Activated T-helper 1 cell treated with anti-CD3 and anti-CD28 coated beads, Interleukin-2, amount 50 U/mL, for 16 hours (primary cell): ENCODE measurements at places on chromosomes 2 and 18.

- DNase-seq, result no peak
These were observed 51.7 kb downstream of the MYO5B start for GRCh38 chr18:50143294-50143693.

- DNase-seq, result no peak
These were observed 33.9 kb downstream of the FANCL start for GRCh38 chr2:58207189-58207588.

DNA sequence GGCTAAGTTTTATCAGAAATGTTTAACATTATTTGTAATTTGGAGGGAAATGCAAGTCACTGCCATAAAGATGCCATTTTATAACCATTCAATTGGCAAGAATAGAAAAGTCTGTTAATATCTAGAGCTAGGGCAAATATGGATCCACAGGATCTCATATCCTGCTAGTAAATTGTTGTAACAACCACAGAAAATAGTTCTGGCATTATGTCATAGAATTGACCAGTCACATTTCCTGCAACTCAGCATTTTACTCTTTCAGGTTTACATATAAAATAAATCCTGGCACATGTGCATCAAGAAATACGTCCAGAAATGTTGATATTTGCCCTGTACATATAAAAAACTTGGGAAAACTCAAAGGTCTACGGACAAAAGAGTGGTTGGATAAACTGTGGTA is 32.9 kb downstream of the OSBPL6 start:
- DNase-seq, result no peak

- no peak for DNase-seq
These were observed 1733.6 kb upstream of the CELF4 start for GRCh38 chr18:39299152-39299551.

DNA sequence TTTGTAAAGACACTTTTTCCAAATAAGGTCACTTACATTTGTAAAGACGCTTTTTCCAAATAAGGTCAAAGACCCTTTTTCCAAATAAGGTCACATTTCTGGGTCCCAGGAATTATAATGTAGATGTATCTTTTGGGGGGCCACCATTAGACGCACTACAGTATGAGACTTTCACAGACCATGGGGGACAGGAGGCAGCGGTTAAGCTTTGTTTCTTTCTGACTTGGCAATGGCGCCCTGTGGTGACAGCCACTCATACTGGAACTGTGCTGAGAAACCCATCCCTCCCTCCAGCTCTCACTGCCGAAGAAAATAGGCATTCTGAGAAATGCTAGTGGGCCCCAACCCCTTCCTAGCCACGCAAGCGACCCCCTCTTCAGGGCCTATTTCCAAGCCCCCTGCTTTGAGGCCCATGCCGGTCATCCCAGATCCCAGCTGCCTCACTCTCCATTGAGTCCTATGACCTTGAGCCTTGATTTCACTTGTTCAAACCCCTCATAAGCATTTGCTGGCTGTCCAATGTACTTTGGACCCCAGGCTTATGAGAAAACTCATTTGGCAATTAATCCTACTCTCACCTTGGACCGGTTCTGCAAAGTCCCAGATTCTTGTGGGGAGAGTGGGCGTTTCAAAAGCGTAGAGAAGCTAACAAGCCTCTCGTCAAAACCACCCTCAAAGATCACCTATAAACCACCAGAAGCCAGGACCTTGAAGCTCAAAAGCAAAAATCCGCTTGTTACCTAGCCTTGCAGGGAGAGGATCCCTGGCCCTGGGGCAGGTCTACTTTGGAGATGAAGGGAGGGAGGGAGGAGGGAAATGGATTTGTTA is 11.3 kb upstream of the SPATA3 start:
- DNase-seq, result no peak

GRCh38 chr2:161746891-161747535 is 122.8 kb downstream of the SLC4A10 start:
- DNase-seq, result no peak
